ENCODE measurements at places on chromosomes 7 and 10.

GRCh38 chr10:93379731-93380575 is 102.2 kb downstream of the MYOF start:
- no peak for DNase-seq

GRCh38 chr10:69567920-69568319 is 5.3 kb downstream of the NEUROG3 start:
- no peak for DNase-seq

DNA sequence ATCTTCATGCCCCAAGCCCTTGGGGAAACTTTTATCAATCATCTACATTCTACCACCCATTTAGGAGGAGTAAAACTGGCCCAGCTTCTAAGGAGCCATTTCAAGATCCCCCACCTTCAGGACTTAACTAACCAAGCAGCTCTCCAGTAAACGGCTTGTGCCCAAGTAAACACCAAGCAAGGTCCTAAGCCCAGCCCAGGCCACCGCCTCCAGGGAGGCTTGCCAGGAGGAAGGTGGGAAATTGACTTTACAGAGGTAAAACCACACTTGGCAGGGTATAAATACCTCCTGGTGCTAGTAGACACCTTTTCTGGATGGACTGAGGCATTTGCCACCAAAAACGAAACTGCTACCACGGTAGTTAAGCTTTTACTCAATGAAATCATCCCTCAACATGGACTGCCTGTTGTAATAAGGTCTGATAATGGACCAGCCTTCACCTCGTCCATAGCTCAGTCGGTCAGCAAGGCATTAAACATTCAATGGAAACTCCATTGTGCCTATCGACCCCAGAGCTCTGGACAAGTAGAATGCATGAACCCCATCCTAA is 5.6 kb downstream of the AKR1B15 start:
- DNase-seq, result no peak

- no peak for DNase-seq
Observed at GRCh38 chr10:102959360-102959759, 41.3 kb downstream of the CNNM2 start.

- DNase-seq, result no peak
Observed at GRCh38 chr7:26487780-26488515, 196.3 kb downstream of the SNX10 start.

DNA sequence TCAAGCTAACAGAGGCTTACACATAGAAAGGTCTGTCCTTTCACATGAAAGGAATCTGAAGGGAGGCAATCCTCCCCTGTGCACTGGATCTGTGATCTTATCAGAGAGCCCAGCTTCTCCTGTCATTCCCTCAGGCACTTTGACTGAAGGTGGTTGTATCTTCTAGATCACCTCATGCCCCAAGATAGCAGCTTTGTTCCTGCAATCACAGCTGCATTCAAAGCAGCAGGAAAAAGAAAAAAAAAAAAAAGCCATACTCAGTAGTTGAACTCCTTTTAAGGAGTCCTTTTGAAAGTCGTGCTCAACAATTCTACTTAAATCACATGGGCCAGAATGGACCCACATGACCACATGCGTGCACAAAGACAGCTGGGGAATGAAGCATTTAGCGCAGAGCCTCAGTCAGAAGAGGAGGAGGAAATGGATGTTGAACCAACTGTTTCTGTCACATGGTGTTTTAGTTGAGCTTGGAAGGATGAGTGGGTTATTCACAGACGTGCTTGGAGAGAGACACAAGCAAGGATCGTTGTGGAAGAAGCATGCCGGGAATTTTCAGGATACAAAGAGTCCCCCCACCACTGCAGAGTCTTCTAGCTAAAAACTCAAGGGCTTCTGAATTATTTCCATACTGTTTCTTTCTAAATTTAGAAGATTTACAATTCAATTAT is 13.0 kb upstream of the PFKP start:
- DNase-seq, result no peak

DNA sequence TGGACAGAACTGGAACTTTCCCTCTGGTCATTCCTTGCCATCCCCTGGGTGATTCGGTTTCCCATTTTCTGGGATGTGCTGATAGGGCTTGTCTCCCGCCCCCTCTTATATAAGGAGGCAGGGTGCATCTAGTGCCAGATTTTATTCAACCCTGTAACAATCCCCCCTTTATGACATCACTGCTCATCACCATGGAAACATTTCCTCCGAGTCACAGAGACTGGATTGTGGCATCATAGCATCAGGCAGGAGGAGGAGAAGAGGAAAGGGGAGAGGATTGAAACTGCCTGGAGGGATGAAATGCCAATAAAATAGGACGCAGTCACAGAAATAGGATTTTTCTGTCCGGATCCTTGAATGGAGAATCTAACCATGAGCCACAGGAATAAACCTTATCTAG is 25.0 kb downstream of the SORCS3 start:
- DNase-seq, result no peak

DNA sequence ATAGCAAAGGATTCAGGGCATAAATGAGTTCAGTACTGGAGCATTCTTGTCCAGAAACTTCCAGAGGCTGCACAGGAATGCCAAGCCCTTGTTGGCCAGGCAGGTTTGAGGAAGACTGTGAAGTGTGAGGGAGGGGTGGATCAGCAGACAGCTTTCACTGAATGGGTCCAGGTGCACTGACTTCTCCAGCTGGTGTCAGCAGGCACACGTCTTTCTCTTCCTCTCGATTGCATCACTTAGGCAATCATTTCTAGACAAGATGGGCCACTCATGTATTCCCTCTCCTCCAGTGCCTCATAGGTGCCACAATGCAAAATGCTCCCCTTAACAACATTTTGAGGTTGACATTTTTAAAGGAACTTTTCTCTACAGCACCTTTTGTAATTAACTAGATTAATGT is 15.6 kb upstream of the PLEKHS1 start:
- DNase-seq, result no peak

GRCh38 chr7:144738708-144739314 is 97.0 kb downstream of the TPK1 start:
- no peak for DNase-seq

- no peak for DNase-seq
Observed at GRCh38 chr10:84179059-84179710, 5.6 kb downstream of the GPR15LG start.

- DNase-seq, result no peak
Observed at GRCh38 chr7:728602-729001, 1.5 kb upstream of the PRKAR1B start.

- no peak for DNase-seq
Observed at GRCh38 chr10:104342941-104343411, 4.7 kb upstream of the ITPRIP start.

DNA sequence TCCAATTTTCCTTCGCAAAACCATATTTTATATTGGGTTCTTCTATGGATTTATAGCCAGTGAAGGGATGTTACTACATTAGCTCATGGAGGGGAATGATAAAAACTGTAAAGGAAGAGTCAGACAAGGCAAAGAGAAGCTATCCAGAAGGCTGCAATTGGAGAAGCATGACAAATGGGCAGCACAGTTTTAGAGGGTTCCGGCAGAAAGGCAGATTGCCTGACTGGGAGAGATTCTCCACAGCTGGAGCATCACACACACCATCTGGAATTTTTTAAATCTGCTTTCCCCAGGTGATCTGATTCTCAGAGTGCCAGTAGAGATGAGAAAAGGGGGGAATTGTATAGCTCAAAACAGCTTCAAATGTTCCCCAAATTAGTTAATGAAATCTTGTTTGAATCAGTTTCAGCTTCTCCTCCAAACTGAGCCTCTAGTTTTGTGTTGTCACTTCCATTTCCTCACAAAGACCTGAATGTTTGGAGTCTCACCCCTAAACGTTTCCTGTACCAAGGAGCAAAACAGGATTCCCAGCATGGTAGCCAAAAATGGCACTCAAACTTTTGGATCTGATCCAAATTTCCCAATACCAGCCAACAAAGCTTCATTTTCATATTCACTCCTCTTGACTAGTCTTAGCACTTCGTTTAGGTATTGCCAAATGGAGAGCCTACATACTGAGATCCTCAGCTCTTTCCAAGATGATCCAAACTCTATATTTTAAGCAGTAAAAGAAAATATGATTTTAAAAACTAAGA is 177.5 kb downstream of the HPSE2 start:
- DNase-seq, result no peak

DNA sequence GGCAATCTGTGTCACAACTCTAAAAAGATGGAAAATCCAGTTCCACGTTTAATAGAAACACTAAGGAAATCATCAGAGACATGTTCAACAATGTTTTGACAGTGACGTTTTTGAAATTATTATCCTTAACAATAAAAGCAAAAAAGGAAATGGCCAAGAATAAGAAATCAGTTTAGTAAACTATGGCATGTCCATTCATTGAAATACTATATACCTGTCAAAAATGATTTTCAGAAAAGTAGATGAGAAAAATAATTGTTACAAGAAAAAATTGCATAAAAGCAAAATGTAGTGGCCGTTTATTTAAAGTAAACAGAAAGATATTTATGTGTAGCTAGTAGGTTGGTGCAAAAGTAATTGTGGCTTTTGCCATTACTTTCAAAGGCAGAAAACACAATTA is 345.4 kb upstream of the NPSR1 start:
- no peak for DNase-seq

DNA sequence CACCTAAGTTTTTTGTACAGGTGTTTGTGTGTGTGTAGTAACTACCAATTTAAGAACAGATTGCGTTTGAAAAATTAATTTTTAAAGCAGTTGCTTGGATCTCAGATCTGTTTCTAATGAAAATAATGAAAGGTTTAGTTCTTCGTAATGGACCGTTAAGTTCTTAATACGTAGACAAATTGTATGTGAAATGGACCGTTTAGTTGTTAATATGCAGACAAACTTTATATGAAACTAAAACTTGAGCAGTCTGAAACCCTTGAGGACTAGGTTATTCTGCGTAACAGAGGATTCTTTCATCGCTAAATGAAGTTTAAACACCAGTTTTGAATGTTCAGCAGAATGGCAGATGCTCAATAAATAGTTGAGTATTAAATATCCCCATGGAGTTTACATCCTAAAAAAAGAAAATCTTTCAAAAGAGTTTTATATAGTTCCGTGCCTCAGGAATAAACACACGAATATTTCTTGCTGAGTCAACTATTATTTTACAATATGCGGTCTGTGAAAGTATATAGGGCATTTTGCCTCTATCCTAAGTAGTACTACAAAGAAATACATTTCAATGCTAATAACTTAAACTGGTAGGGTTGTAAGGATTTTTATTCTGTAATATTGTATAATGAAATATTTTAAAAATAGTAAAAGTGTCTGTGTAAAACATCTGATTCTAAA is 1.2 kb downstream of the DBF4 start:
- no peak for DNase-seq

DNA sequence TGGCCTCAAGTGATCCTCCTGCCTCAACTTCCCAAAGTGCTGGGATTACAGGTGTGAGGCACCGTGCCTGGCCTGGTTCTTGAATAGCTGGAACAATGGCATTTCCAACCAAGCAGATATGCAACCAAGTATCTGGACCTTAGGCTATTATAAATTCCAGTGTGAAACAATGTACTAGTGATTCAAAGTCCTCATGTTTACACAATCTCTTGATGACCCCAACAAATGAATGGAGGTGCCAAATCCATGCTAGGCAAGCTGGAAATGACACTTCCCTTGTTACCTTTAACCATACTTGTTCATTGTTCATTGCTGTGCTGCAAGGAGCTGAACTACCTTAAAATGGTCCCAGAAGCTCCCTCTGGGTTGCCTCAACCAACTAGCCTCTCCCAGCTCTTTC is 282.2 kb upstream of the KLF14 start:
- DNase-seq, result no peak

GRCh38 chr7:80868566-80868965 is 50.3 kb downstream of the SEMA3C start:
- no peak for DNase-seq

DNA sequence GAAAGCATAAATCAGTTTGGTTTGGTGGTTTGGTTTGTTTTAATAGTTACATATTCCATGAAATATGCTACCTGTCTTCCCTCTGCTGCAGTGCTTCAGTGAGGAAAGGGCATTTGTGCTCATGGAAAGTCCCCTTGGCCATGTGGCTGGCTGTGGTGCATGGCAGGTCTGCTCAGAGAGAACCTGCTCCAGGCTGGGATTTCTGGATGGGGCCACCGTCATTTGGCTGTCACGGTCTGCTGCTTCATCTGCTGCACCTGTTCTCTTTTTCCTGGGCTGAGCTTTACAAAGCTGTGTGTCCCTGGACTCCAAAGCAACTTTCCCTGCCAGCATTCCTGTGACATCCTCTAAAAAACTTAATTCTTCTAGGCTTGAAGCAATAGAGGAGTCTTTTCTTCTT is 8.9 kb downstream of the CDK14 start:
- DNase-seq, result no peak

DNA sequence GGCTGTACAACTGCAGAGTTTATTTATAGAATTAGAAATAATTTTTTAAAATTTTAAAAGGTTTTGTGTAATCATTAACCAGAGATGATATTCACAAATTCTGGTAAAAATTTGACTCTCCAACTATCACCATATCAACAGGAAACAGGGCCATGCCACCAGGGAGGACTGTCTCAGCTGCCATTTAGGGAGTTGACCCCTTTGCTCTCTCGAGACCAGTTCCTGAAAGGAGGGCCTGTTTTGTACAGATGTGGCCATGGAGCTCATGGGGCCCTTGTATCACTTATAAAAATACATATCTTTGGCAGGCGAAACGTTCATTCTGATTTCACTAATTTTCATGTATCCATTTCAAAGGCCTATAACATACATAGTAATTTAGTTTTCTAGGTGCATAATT is 20.3 kb downstream of the H2AZ2 start:
- DNase-seq, result no peak

DNA sequence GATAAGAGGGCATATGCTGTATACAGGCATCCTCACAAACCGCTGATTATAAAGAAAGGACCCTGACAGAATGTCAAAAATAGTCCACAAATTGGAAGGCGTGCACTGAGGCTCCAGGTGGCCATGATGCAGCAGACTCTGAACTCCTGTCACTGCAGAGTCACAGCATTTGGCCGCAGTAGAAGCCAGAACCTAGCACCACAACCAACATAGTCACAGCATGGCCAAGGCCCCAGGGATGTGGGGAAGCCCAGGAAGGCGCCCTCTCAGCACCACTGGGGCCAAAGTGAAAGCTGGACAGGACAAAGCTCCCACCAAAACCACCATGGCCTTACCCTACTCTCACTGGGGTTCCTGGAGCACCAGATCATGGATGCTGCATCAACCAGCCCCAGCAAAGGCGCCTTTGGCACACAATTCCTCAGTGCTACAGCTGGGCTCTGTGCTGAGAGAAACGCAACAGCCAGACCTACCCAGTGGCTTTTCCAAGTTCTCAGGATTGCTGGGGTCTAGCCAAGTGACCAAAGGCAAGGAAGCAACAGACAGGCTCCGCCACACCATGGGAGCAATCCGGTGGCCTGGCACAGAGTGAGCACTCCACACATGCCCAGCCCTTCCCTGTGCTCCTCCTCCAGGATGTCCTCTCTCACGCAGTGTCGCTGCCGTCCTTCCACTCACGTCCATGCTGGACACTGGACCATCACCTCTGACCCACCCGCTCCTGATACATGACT is 60.2 kb downstream of the STK17A start:
- no peak for DNase-seq

GRCh38 chr7:119556436-119556835 is 716.5 kb upstream of the KCND2 start:
- no peak for DNase-seq

GRCh38 chr10:122878799-122879338 is 512 bp downstream of the FAM24B start:
- no peak for DNase-seq

- DNase-seq, result no peak
Observed at GRCh38 chr10:80451132-80451531, 3.0 kb upstream of the TSPAN14 start.
